ENCODE measurements at places on chromosomes 7 and 10.

DNA sequence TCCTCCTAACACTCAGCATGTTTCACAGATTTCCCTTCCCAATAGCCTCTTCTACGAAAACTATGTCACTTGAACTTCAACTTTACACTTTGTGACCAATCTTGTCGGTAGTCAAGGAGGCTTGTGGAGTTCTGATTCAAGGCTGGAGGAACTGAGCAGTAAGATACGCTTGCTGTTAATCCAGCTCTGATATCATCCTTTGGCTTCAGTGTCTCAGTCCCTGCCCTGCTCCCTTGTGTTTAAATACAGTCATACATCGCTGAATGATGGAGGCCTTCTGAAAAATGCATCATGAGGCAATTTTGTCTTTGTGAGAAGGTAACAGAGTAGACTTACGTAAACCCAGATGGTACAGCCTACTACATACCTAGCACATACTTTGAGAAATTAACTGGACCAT is 173.6 kb downstream of the RNF133 start:
- no peak for DNase-seq

GRCh38 chr7:12609561-12609960 is 39.0 kb downstream of the SCIN start:
- DNase-seq, result no peak

- no peak for DNase-seq
Observed at GRCh38 chr10:132626019-132626760, 88.6 kb downstream of the INPP5A start.

DNA sequence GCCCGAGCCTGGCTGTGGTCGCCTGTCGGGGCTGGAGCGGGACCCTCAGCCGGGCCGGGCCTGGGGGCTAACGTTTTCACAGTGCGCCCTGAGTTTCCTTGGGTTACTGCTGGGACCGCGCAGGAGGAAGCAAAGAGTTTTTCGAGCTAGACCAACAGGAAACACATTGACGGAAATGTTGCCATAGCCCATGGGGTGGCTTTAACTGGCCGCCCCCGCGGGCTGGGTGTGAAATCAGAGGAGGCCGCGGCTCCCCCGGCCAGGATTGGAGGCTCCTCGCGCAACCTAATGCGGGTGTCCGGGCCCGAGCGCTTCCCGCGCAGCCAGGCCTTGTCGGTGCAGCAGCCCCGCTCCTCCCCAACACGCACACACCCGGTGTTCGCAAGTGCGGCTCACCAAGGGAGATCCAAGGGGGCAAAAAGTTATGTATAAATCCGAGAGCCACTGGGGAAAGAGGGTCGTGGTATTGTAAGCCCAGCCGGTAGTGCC is 1.9 kb downstream of the HHEX start:
- no peak for DNase-seq

GRCh38 chr10:34374356-34375045 is 440.6 kb downstream of the PARD3 start:
- no peak for DNase-seq

DNA sequence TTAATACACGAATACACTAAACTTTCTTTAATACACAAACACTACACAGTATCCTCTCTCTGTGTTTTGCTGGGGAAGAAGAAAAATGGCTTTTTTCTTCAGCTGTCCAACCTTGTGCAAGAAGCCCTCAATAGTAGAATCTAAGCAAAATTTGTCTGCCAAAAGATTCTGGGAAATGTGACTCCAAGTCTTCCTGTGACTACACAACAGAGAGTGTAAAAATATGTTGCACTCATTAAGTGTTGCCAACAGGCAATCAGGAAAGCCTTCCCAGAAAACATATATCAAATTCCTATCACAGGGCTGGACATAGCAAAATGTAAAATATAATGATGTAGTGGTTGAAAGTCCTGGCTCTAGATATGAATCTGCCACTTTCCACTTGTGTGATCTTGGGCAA is 825.1 kb upstream of the ZWINT start:
- DNase-seq, result no peak

GRCh38 chr10:86598151-86598550 is 56.2 kb upstream of the OPN4 start:
- no peak for DNase-seq

DNA sequence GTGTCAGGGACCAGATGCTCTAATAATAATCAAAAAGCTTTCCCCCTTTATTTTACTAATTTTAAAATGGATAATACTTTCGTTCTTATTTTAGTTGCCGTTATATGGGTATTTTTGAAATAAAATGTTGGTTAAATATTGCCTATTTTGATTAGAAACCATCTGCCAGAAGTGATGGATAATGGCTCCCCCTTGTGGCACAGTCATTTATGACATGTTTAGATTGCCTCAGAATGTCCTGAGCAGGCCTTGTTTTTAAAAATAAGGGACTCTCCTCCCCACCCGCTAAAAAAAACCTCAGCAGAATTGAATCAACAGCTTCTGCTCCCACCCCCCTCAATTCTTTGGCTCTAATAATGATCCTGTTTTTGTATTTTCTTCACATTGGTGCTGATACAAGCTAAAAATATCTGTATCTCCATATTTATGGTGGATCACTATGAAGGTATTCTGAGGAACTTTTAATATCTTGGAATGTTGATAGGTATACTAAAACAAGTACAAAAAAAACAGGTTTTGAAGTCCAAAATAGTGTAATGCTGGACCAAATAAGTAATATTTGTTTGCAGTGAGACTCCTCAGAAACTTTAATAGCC is 38.8 kb downstream of the TMEM60 start:
- DNase-seq, result peak; percentile 5

GRCh38 chr7:104264285-104264684 is 56.5 kb upstream of the ORC5 start:
- DNase-seq, result no peak
